SJCRH30 (cell line): ENCODE measurements at places on chromosomes 16 and 17. TPM values are rescaled to one million over a fixed set of nuclear protein-coding genes. Genes with fewer than 3 reads are reported as not detected.

DNA sequence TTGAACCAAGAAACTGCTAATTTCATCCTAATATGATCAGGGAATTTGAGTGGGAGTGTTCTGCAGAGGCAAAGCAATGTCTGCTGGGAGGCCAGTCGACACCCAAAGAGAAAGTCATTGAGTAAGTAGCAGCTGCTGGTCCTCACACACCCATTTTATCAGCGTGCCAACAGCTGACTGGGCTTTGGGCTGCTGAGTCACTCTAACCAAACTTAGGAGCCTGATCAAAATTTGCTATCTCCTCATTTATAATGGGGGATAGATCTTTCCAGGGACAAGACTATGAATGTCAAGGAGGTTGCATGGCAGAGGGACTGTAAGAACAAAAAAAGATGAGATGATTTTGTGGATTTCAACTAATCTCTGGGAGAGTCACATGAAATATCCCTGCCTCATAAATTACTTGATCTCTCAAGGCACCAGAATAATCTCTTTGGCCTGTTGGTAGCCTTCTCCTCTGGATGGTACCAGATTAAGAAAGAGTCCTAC, 32.9 kb downstream of the CPSF4L start:
- DNase-seq, result peak; percentile 87

DNA sequence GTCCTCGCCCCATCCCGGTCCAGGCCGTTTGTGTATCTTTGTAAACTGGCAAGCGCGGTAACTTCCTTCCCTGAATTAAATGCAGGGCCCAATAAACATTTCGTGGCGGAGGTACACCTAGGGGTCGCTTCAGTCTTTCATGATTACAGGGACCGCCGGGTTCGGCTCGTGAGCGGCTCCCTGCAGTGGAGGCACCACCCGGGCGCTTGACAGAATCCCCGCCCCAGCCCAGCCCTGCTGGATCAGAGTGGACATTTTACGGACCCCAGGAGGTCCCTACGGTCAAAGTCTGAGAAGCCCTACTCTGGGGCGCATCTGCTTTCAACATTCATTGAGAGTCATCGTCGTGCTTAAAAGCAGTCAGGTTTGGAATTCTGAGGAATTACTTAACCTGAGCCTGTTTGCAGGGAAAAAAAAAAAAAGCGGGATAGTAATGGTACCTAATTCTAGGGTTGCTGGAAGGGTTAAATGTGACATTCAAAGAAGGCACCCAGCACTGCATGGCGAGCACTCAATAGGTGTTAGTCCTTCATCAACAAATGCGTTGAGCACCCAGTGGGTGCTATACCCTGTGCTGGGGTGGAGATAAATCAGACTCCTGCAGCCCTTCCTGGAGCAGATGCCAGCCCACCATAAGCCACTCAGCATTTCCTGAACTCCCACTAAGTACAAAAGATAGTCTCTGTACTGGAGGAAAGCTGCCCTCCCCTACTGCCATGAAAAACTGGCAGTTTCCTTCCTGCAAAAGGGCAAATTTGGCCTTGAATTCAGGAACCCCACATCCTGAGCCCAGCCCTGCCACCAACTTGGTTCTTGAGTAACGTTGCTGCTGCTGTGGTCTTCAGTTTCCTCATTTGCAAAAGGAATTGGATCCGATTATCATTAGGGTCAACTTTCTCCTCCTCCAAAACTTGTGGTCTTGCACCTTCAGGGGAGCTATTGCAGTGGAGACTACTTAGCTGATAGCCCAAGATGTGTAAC, 658 bp upstream of the DUSP3 start:
- DNase-seq, result peak; percentile 27

DNA sequence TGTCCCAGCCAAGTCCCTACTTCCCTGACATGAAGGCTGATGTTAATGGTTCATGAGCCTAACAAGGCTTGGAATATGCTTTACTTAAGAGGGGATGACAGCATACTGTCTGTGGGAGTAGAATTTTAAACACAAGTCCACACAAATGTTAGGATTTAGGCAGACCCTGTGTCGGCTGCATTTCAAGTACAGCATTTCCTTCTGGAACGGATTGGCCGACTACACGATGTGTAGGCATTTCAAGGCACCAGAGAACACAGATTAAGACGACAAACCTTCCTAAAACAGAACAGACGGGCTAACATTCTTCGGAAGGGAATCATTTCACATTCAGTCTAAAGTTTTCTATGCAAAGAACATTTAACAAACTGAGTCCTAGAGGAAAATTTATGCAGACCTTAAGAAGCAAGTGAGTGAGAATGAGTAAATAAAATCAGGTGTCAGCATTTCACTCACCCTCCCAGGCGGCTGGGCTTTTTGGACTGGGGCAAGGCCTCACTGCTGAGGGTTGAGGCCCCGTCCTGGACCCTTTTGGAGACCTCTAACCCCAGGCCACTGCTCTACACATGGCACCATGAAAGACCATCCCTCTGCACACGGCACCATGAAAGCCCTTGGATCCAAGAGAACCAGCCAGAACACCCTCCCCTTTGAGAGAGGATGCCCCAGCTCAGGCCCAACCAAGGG, 67.5 kb downstream of the SMPD3 start:
- no peak for DNase-seq

DNA sequence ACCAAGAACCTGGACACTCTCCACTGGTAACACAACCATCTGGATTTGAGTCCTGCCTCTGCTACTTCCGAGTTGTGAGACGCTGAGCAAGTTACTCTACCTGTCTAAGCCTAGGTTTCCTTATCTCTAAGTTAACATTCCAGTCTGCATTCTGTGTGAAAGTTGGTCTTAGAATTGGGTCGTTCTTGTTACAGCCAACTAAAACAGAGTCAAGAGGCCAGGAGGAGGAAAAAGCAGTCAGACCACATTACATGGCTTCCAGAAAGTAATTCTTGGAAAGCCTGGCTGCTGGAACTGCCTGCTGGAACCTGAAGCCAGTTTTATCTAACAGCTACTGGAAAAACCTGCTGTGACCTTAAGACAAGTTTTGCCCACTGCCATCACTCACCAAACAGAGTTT, 38.4 kb upstream of the XYLT1 start:
- DNase-seq, result no peak

GRCh38 chr17:10059684-10060211, 138.7 kb downstream of the GAS7 start:
- no peak for DNase-seq

GRCh38 chr16:56711862-56712261, 18.1 kb upstream of the NUP93 start:
- DNase-seq, result no peak

DNA sequence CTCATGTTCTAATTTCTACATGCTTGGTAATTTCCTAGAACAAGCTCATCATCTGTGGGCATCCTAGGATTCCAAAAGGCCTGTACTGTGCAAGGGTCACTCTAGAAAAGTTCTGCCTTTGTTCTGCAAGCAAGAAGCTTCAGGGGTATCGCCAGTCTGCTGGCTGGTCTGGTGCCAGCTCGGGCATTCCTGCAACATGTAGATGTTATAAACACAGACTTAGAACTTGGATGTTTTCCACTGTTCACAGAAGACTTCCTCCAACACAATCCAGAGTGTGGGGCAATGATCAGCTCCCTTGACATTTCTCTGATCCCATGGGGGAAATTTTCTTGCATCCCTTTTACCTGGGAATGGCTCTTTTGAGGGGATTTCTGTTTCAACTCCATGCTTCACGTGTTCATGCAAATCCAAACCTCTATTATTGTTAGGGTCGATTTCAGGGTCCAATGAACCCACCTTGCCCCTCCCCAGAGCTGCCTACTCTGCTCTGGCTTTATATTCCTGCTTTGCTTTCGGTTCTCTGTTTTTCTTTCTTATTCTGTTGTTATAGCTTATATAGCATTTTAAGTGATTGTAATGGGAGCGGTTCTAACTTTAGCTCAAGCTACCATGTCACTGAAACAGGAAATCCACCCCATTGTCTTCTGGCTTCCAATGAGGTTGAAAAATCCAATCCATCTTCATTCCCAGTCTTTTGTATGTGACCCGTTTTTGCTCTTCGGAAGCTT, 25.3 kb downstream of the UBE2O start:
- no peak for DNase-seq

- peak; percentile 14 for DNase-seq
These were observed 21.3 kb upstream of the C1QTNF8 start for GRCh38 chr16:1117176-1117900.

GRCh38 chr17:77798031-77798430, 160.5 kb upstream of the TNRC6C start:
- DNase-seq, result no peak

The G6PC1 gene
- total RNA-seq, result not detected in 2 replicates
